ENCODE measurements at places on chromosomes 6 and 20. TPM values are rescaled to one million over a fixed set of nuclear protein-coding genes. Genes with fewer than 3 reads are reported as not detected.

Gene BPIFB2
- total RNA-seq = not detected

Gene GLP1R
- not detected for total RNA-seq

Gene KIF16B
- total RNA-seq = 9.4 TPM

Gene FOXA2
- total RNA-seq = 0.91 TPM

Gene WTAP
- total RNA-seq = 62.6 TPM

Gene TGM3
- total RNA-seq = not detected

Gene C6orf15
- not detected for total RNA-seq

Gene BTN1A1
- total RNA-seq = not detected

Gene SMIM8
- total RNA-seq = 3.5 TPM

Gene PDE7B
- 5.0 TPM for total RNA-seq

Gene C6orf52
- total RNA-seq = 3.9 TPM

Gene IBTK
- 31.3 TPM for total RNA-seq

Gene C20orf96
- total RNA-seq = 12.9 TPM

Gene RBBP8NL
- not detected for total RNA-seq

Gene CDH4
- total RNA-seq = 21.2 TPM

Gene SSTR4
- not detected for total RNA-seq

Gene CBLN4
- total RNA-seq = not detected

Gene TFAP2C
- total RNA-seq = not detected

Gene CST2
- total RNA-seq = not detected

Gene NR2E1
- total RNA-seq = not detected

Gene DEF6
- total RNA-seq = 2.5 TPM

Gene RAET1E
- total RNA-seq = not detected

Gene SLC25A27
- total RNA-seq = 7.9 TPM

Gene SLC17A9
- total RNA-seq = 17.1 TPM

Gene MUC22
- not detected for total RNA-seq

Gene PREX1
- 2.8 TPM for total RNA-seq

Gene TNNC2
- total RNA-seq = not detected

Gene LY6G6D
- total RNA-seq = not detected

Gene FAM120B
- total RNA-seq = 17.6 TPM

Gene TASP1
- total RNA-seq = 3.7 TPM

Gene MAP1LC3A
- total RNA-seq = 52.6 TPM

Gene CRISP2
- not detected for total RNA-seq

Gene C2
- 4.8 TPM for total RNA-seq

Gene ARMH2
- total RNA-seq = not detected

Gene FAM162B
- 31.2 TPM for total RNA-seq

All from epithelial cell of alveolus of lung (primary cell).